Fibroblast of villous mesenchyme (primary cell): ENCODE measurements at places on chromosomes 7 and 10. TPM values are rescaled to one million over a fixed set of nuclear protein-coding genes. Genes with fewer than 3 reads are reported as not detected.

GRCh38 chr10:49844775-49845595 lies 82.9 kb upstream of the OGDHL start:
- peak; percentile 89 for DNase-seq

DNA sequence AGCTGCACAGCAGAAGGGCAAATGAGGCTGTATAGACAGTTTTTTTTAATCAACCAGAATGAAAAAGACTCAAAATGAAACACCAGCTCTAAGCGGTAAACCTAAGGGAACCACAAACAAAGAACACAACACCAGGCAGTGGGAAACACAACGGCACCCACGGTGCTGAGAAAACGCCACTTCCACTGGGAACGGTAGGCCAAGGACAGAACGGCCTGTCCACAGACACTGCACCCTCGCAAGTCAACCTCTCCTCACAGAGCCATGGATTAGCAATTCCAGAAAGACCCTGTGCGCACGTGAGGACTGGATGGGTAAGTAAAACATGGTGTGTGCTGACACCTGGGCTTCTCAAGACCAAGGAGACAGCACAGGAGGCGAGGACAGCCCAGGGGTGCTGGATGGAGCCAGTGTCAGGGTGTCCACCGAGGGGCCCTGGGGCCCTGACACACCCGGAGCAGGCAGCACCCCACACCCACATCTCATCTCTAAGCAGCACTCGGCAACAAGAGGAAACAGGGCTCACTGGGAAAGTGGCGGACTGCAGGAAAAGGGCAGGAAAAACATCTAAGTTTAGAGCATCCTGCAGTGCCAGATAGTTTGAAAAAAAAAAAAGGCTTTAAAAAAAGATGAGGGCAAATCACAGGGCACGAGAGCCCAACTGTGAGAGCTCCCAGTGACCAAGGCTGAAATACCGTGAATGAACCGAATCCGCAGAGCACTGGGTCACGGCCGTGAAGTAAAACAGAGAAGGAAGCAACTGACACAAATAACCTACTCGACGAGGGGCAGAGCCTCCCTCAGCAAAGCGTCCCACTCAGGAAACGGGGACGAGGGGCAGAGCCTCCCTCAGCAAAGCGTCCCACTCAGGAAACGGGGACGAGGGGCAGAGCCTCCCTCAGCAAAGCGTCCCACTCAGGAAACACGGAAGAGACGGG lies 120.2 kb downstream of the MAD1L1 start:
- DNase-seq, result no peak

- peak; percentile 9 for DNase-seq
Measured at GRCh38 chr10:78359640-78360091, 326.0 kb downstream of the RPS24 start.

DNA sequence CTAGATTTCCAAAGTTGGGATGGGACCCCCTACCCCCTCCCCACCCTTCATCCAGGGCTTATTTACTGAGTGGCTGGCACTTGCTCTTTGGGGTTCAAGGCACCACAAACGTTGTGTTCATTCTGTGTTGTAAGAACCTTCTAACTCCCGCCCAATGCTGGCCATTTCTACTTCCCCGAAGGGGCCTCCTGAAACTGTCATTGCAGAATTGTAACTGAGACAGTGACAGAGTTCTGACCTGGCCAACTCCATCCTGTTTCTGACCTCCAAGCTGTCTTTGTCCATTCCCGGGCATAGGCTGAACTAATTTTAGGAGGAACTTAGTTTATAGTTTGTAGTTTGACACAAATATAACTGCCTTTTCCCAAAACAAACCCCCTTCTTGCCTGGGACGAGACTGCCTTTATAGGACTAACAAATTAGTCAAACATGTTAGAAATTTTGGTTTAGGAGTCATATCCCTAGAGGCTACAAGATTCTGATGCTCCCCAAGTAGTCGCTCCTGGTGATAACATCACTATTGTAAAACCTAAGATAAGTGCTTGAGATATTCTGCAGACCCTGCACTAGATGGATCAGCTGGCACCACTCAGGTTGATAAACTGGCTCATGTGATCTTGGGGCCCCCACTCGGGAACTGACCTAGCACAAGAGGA lies 34.8 kb upstream of the ZMIZ2 start:
- DNase-seq, result peak; percentile 22

DNA sequence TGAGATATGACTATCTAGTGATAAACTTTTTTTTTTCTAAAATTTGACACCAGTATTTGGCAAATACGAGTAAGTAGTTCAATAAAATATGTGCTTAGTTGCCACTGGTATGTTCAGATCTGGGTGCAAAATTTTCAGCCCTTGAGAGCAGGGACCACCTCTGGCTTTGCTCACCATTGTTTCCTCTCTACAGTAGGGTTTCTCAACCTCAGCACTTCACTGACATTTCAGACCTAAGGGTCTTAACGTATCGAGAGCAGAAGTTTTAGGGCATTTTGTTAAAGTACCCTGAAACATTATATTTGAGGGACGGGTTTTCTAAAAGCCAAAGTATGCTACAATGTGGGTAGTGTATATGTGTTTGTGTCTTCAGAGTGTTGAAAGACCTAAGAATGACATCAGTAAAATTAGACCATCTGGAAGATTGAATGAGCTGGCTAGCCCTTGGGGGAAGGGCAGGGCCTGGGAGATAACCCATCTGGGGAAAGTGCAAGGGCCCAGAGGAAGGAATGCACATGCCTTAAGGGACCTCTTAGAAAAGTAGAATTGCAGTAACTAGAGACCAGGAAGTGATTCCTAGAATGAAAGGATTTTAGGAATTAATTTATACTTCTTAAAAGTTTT lies 11.8 kb downstream of the BZW2 start:
- DNase-seq, result peak; percentile 96

OR6V1 gene
- total RNA-seq, result not detected in 2 replicates

OR13A1 gene
- not detected in 2 replicates for total RNA-seq

HERC4 gene
- 118 and 225 TPM in 2 replicates for total RNA-seq

NME8 gene
- not detected in 2 replicates for total RNA-seq
